Astrocyte (in vitro differentiated cells and primary cell): ENCODE measurements at places on chromosomes 6 and 20.

- peak; percentile 89 for DNase-seq
Measured at GRCh38 chr6:105209950-105210706, 30.3 kb upstream of the POPDC3 start.

GRCh38 chr6:97594844-97595243 is 311.8 kb upstream of the MMS22L start:
- peak; percentile 82 for DNase-seq

GRCh38 chr6:100379386-100379785 is 85.3 kb downstream of the SIM1 start:
- DNase-seq: no peak

GRCh38 chr6:90123831-90124230 is 172.8 kb downstream of the BACH2 start:
- peak; percentile 61 for DNase-seq

DNA sequence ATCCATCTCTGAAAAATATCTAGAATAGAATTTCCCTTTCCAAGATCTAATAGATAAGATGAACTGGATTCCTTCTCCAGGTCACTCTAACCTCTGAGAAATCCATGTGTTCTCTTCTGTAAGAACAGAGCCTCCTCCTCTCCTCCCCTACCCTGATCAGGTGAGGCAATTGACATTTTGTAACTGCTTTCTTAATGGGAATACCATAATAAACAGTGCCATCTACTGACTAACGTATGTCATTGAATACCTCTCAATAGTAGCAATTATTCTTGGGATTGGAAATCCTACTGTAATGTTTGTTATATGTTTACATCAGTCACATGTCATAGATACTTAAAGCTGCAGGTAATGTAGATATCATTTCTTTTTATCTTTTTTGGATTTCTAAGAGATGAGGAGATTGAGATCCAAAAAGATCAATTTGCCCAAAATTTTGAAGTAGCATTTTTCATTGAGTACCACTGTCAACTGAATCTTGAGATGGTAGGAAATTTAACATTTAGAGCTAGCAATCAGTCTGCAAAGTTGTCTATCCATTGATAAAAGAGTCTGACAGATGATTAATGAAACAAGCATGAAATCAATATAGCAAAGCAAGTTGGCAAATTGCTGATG is 365.8 kb upstream of the HSF2 start:
- peak; percentile 50 for DNase-seq

- no peak for DNase-seq
Measured at GRCh38 chr6:34059136-34059731, 86.7 kb downstream of the GRM4 start.

- no peak for DNase-seq
Measured at GRCh38 chr6:35044761-35045421, 96.2 kb downstream of the TCP11 start.

DNA sequence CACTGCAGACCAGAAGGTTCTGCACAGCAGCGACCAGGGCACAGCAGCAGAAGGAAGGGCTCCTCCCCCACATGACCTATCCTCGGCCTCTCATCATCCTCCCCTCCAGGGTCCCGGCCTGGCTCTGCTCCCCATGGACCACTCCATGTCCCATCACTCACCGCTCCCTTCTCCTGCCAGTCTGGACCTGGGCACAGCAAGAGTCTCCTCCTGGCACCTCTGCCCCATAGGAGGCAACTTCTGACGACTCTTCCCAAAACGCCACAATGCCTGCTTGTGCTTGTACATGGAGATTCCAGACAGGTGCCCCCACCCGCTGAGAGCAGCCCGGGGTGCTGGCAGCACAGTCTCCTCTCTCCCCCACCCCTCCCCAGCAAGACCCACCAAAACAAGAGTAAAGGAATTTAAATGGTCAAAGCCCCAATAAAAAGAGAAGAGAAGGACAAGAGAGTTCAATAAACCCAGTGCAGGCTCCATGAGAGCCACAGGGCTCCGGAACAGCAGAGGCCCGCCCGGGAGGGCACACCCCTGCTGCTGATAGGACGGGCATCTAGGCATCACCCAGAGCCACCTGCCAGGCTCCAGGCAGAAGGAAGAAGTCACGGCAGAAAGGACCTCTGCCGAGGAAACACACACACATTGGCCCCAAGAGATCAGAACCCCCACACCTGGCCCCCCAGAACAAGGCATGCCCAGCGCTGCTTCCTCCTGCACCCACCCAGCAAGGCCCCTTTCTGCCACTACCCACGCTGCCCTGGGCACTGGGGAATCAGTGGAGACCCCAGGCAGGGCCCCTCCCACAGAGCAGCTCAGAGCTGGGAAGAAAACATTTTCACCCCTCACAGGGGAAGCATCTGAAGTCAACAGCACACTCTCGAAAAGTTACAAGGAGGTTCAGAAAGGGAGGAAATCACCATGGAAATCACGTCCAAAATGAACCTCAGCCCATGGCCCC is 15.2 kb downstream of the TAF4 start:
- no peak for DNase-seq

DNA sequence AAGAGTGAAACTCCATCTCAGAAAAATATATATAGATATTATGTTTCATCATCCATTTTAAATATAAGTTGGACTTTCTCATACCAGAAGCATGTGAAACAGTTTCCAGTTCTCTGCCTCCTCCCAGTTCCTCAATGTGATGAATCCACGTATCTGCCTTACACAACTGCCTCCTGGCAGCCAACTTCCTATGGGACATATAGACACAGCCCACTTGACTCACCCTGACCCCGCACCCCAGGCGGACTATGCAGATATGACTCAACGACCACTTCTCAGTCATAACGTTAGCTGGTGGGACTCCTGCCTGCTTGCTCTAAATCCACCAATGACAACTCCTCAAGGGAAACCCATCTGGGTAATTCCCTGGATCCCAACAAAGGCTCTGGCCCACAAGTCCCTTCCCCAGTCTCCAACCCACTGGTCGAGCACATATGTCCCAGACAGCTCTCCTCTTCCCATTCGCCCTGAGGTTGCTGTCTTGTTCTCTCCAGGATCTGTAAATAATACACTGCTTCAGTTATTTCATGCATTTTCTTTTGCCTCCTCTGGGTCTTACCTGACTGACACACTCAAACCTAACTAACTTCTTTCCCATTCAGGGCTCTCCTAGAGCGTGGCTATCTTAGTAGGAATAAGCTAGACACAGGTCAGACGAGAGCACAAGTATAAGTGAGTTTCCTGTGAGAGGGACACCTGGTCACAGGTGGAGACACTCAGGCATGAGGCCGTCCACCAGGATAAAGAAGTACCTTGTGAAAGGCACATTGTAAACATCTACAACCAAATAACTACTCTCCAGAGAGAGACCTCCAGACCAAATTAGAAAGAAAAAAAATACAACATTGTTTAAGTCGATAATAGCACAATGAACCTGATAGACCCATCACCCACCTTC is 548.5 kb downstream of the CD83 start:
- DNase-seq: peak; percentile 96

GRCh38 chr20:13262302-13262650 is 41.2 kb downstream of the ISM1 start:
- no peak for DNase-seq

GRCh38 chr6:168559574-168560098 is 118.7 kb downstream of the SMOC2 start:
- DNase-seq: no peak

DNA sequence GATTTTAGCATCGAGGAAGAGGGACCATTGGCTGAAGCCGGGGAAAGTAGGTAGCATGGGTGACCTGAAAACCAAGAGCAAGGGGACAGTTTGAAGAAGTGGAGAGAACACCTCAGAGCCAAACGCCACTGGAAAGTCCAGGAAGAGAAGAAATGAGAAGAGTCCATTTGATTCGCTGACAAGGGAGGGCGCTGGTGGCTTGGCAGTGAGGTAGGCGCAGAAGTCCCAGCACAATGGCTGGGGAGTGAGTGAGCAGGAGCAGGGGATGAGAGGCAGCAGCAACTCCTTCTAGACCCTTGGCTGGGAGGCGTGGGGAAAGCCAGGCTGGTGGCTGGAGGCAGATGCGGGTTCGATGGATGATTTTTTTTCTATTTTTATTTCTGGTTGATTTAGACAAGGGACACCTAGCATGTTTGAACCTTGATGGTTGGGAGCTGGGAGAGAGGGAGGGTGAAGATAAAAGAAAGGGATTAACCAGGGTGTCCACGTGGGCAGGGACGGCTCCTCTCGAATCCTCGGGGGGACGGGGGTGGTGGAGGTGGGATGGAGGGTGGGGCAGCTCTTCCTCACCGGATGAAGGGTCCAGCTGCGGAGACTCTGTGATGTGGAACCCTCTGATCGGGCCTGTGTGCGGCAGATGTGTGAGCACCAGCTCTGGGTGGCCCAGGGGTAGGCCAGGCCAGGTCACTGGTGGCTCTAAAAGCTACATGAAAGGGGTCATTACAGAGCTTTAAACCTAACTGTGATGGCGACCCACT is 164.2 kb downstream of the NFATC2 start:
- no peak for DNase-seq

- DNase-seq: no peak
Measured at GRCh38 chr6:149211046-149211571, 106.4 kb upstream of the TAB2 start.

DNA sequence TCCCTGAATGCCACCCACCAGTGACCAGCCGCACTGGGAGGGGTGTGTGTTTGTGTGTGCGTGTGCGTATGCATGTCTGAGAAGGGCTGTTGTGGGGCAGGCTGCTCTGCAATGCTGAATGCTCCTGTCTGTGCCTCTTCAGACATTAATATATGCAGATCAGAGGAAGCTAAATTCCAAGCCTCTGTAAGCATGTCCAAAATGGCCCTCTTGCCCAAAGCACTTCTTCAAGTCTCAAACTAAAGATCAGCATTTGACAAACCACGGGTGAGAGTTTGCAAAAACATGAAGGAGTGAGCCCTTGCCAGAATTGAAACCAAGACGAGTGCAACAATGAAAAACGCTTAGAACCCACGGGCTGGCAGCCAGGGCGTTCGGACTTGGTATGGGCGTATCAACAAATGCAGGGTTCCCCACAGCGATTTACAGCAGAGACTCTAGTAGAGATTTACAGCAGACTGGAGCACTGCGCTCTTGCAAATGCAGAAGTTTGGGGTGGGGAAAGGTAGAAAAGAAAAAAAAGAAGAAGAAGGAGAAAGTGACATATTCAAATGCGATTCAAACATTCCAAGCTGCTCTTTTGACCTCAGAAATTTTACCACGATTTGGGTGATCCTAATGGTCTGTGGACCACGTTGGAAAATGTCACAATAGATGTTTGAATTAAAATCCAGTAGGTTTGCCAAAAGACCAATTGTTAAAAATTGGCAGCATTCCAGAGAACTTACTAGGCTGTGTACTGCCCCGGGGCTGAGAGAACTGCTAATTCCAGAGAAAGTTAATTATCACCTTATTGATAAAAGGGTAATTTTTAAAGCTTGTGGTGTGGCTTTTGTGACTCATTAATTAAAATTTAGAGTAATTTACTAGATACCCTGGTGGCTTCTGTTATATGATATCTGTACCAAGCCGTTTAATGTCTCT is 3.5 kb downstream of the SCML4 start:
- peak; percentile 17 for DNase-seq

DNA sequence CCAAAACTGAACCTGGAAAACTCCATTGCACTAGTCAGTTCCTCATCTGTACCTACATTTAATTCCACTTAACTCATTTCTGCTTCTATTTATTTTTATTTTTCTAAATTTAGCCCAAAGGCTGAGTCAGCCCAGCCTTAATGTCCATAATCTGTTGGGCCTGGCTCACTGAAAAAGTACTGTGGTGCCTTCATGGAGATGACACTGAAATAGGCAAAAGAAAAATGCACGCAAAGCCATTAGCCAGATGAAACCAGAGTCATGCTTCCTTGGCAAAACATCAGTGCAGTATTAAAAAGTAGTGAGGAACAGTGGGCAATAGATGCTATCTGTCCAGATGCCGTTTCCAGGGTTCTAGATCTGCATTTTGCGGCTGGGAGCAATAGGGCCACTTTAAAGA is 14.7 kb upstream of the PLCB4 start:
- DNase-seq: peak; percentile 67

DNA sequence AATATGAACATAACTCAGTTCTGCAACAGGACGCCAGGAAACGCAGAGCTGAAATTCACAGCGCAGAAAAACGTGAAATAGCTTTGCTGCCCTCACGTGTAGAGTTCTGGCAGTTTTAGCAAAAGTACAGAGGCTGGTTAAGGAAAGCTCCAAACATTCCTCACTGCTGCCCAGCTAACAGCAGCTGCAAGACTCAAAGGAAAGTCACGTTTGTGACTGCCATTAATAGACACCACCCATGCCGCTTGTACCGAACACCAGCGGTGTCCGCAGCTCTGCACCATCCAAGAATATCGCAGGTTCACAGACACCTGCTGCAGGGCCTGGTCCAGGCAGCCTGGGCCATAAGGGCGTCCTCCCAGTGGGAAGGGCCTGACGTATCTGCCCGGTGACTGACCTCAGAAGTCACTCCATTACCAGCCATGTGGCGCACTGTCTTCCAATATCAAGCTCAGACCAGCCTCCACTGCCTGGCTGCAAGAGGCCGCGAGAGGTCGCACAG is 61.4 kb downstream of the WDR27 start:
- no peak for DNase-seq

GRCh38 chr6:54929245-54929909 is 82.8 kb downstream of the FAM83B start:
- DNase-seq: no peak

- no peak for DNase-seq
Measured at GRCh38 chr6:168167431-168168315, 88.7 kb upstream of the FRMD1 start.

- DNase-seq: no peak
Measured at GRCh38 chr6:73004231-73004630, 221.1 kb downstream of the KHDC1L start.

- no peak for DNase-seq
Measured at GRCh38 chr20:3434232-3434631, 26.8 kb upstream of the DNAAF9 start.

GRCh38 chr6:151498327-151498726 is 4.5 kb downstream of the CCDC170 start:
- no peak for DNase-seq

DNA sequence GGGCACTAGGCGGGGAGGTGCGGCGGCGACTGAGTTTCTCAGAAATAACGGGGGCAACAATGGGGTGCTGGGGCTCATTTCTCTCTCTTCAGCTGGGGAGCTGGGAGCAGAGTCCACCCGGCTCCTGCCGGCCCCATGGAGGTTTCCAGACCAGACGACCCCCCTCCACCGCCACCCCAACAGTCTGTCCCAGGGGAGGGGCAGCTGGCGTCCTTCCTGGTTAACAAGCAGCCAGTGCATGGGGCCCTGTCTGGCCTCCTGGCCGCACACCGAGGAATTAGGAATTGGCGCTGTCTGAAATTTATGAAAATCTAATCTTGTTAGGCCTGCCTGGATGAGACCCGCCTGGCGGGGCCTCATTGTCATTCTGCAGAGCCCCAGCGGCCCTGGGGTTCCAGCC is 42.4 kb downstream of the PMEPA1 start:
- no peak for DNase-seq
